ENCODE measurements at places on chromosomes 4 and X.

GRCh38 chr4:166662266-166662843, 571.9 kb downstream of the SPOCK3 start:
- H3K27me3 ChIP-seq: no peaks in the 10 kb centered on the region
- H3K36me3 ChIP-seq: no peaks in the 10 kb centered on the region
- no peak for DNase-seq
- peaks cover 20% of the 10 kb centered on the region for H3K4me1 ChIP-seq
- H3K4me3 ChIP-seq: no peak overlapping the region
- H3K27ac ChIP-seq: no peak overlapping the region

DNA sequence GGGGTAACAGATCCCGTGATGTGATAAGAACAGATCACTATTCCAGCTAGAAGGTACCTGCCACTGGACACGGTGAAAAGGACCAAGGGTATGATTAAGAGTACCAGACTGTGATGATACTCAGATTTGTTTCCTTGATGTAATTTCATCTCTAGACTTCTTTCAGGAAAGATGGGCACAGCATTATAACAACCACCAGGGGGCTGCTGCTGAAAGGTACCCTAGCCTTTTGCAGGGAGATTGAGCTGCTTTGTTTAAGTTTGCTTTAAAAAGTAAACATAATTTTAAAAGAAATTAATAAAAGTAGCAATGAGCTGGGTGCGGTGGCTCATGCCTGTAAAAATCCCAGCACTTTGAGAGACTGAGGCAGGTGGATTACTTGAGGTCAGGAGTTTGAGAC, 145.4 kb downstream of the EMCN start:
- no peaks in the 10 kb centered on the region for H3K27me3 ChIP-seq
- H3K36me3 ChIP-seq: no peaks in the 10 kb centered on the region
- no peak overlapping the region for H3K27ac ChIP-seq
- no peaks in the 10 kb centered on the region for H3K4me1 ChIP-seq

DNA sequence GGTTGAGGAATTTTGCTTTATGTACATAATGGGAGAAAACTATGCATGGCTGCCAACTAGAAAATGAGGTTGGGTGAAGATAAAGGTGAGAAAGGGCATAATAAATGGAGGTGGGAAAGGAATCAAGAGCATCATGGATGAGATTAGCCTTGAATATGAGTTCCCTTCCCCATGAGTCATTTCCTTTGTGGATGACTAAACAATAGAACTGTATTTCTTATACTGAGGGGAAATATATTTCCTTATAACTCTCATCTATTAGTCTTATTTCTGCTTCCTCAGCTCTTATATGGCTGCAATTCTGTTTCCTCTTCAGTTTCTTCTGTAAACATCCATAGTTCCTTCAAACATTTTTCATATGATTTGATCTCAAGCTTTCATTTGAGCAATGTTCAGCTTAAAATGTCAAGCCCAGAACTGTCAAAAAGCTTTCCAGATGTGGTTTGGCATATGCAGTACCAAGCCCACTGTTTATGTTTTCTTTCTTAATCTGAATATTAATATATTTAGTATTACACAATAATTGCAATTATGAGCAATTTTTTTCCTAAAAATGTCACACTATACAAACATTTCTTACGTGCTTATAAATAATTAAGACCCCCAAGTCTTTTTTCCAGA, 100.7 kb upstream of the GRPR start:
- H3K27me3 ChIP-seq: no peaks in the 10 kb centered on the region
- DNase-seq: no peak
- no peak overlapping the region for H3K27ac ChIP-seq
- no peaks in the 10 kb centered on the region for H3K36me3 ChIP-seq
- no peak overlapping the region for H3K4me3 ChIP-seq

DNA sequence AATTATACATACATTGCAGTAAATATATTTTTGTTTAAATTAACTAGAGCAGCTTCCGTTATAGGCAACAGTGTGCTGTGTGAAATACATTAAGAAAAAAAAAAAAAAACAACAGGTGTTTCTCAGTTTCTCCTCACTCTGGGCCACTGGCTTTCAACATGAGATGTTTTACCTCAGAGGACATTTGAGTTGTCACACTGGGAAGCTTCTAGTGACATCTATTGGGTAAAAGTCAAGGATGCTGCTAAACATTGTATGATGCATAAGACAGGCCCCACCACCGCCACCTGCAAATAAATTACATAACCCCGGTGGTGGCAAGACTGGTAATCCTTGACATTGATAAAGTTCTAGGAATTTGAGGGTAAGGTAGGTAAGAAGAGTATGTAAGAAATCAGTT, 1512.2 kb downstream of the C4orf33 start:
- no peak overlapping the region for H3K4me3 ChIP-seq
- H3K4me1 ChIP-seq: no peaks in the 10 kb centered on the region
- H3K27ac ChIP-seq: no peak overlapping the region
- H3K27me3 ChIP-seq: no peaks in the 10 kb centered on the region
- DNase-seq: no peak

- no peak overlapping the region for H3K27ac ChIP-seq
- peaks cover 22% of the 10 kb centered on the region for H3K4me1 ChIP-seq
- H3K4me3 ChIP-seq: no peak overlapping the region
- no peaks in the 10 kb centered on the region for H3K27me3 ChIP-seq
These were observed 148.0 kb upstream of the SLC7A11 start for GRCh38 chr4:138389976-138390685.

DNA sequence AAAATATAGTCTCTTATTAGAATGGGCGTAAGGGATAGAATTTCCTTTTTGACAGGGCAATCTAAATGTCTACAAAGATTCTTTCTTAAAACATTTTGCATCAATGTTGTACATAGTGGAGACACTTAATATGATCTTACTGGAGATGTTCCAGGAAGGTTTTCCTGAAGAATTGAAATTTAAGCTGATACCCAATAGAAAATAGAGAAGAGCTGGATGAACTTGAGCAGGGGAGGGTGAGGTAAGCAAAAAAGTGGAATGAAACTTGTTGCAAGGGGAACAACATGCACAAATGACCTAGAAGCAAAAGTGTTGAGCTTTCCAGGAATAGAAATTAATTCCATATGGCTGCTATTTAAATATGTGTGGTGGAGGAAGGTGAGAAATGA, 19.7 kb downstream of the SLAIN2 start:
- DNase-seq: no peak
- H3K27me3 ChIP-seq: no peaks in the 10 kb centered on the region
- H3K4me1 ChIP-seq: peaks cover 19% of the 10 kb centered on the region
- H3K27ac ChIP-seq: peak overlapping the region; percentile 80
- no peak overlapping the region for H3K4me3 ChIP-seq

GRCh38 chr4:15756361-15756861, 21.7 kb upstream of the CD38 start:
- no peak overlapping the region for H3K27ac ChIP-seq
- H3K27me3 ChIP-seq: no peaks in the 10 kb centered on the region
- H3K4me3 ChIP-seq: no peak overlapping the region
- DNase-seq: no peak
- peaks cover 3% of the 10 kb centered on the region for H3K4me1 ChIP-seq

GRCh38 chr4:7758476-7758875, 181.2 kb downstream of the AFAP1 start:
- H3K4me1 ChIP-seq: peaks cover 13% of the 10 kb centered on the region
- no peak overlapping the region for H3K4me3 ChIP-seq
- no peaks in the 10 kb centered on the region for H3K27me3 ChIP-seq
- no peak for DNase-seq

- no peaks in the 10 kb centered on the region for H3K27me3 ChIP-seq
- peaks cover 21% of the 10 kb centered on the region for H3K36me3 ChIP-seq
- no peaks in the 10 kb centered on the region for H3K4me1 ChIP-seq
- H3K4me3 ChIP-seq: no peak overlapping the region
These were observed 43.0 kb downstream of the ENPEP start for GRCh38 chr4:110518889-110519490.

Data from mesothelial cell of epicardium (in vitro differentiated cells).